Gastrocnemius medialis (tissue), 4 donors: ENCODE measurements at places on chromosomes 4 and X. TPM values are rescaled to one million over a fixed set of nuclear protein-coding genes. Genes with fewer than 3 reads are reported as not detected.

PLXNB3 gene
- total RNA-seq = 0.16 TPM

BCORL1 gene
- 1.1 TPM for total RNA-seq

XK gene
- total RNA-seq = 2.8 TPM

SRPK3 gene
- total RNA-seq = 35.7 TPM

ABLIM2 gene
- 211 TPM for total RNA-seq

HTATSF1 gene
- 108 TPM for total RNA-seq

SLC6A14 gene
- not detected for total RNA-seq

TMEM154 gene
- 0.19 TPM for total RNA-seq

F9 gene
- not detected for total RNA-seq

STPG2 gene
- total RNA-seq = not detected

TMEM31 gene
- total RNA-seq = not detected

GPR34 gene
- 4.6 TPM for total RNA-seq

DDX3X gene
- 196 TPM for total RNA-seq

AMER1 gene
- total RNA-seq = 8.2 TPM

PDCL2 gene
- not detected for total RNA-seq

ARHGEF9 gene
- total RNA-seq = 4.9 TPM

S100P gene
- total RNA-seq = not detected

FRAS1 gene
- 0.39 TPM for total RNA-seq

PLP2 gene
- total RNA-seq = 53.5 TPM

MEPE gene
- not detected for total RNA-seq

SPINK2 gene
- not detected for total RNA-seq

MRPL1 gene
- 29.2 TPM for total RNA-seq

ADH6 gene
- not detected for total RNA-seq

SATL1 gene
- not detected for total RNA-seq

RHOH gene
- 0.26 TPM for total RNA-seq
